Renal cortical epithelial cell (primary cell): ENCODE measurements at places on chromosomes 2 and 18. TPM values are rescaled to one million over a fixed set of nuclear protein-coding genes. Genes with fewer than 3 reads are reported as not detected.
A peak's percentile ranks its signal among the peaks of the same experiment; 100 is the strongest.

DNA sequence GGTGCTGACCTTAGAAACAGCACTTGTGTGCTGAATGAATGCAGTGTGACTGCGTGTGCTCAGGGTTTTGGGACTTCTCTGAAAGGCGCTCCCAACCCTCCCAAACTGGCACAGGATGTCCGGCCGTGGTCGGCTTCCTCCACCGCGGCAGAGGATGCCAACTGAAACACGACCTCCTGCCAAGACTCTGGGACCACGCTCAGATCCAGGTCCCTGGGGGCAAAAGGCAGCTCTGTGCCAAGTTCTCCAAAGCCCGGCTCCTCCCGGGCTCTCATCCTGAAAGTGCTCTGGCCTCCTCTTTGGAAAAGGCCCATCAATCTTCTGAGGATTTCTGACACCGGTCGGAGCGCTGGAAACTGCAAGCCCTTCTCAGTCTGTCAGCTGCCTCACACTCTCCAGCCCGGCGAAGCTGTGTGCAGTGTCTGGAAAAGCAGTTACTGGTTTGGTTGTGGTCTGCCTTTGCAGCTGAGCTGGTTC lies 32.3 kb upstream of the ZBTB7C start:
- no peak for DNase-seq

Gene ATF2
- total RNA-seq: 48.8 and 77.8 TPM in 2 replicates

DNA sequence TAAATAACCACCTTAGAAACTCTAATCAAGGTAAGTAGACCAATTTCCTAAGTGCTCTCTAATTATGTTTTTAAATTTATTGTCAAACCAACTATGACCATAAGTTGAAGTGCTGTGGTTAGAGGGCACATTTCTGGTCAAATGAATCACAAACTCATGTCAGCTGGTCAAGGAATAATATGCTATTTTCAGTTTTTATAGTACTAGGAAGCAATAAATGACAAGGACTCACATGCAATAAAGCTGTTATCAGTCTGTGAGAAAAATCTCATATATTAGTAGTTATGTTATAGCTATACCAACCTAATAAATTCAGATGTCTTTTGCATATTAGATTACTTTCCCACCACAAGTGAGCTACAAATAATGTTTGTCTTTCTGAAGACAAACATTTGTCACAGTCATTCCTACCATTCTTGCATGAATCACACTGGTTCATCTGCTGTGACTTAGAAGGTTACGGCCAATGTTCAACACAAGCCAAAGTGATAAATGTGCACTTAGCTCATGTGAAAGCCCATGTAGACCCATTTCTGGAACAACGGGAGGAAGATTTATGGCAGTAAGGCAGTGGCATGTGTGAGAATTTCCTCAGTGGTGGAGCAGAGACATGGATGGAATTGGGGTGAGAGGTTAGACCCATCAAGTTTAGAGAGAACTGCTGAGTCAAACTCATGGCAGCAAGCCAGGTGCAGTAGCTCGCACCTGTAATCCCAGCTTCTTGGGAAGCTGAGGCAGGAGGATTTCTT lies 27.4 kb upstream of the CCNYL1 start:
- peak; percentile 94 for DNase-seq

Gene SF3B1
- 167 and 258 TPM in 2 replicates for total RNA-seq

Gene GCG
- not detected in 2 replicates for total RNA-seq

- DNase-seq: no peak
Measured at GRCh38 chr2:2868085-2868484, 509.5 kb downstream of the EIPR1 start.
